ENCODE measurements at places on chromosomes 5 and 9.
A peak's percentile ranks its signal among the peaks of the same experiment; 100 is the strongest.

- DNase-seq, result no peak
Observed at GRCh38 chr5:126814721-126815404, 37.9 kb downstream of the LMNB1 start.

GRCh38 chr9:6212722-6213375 lies 2.8 kb upstream of the IL33 start:
- DNase-seq, result no peak

GRCh38 chr5:103458497-103459040 lies 104.0 kb downstream of the NUDT12 start:
- DNase-seq, result no peak

DNA sequence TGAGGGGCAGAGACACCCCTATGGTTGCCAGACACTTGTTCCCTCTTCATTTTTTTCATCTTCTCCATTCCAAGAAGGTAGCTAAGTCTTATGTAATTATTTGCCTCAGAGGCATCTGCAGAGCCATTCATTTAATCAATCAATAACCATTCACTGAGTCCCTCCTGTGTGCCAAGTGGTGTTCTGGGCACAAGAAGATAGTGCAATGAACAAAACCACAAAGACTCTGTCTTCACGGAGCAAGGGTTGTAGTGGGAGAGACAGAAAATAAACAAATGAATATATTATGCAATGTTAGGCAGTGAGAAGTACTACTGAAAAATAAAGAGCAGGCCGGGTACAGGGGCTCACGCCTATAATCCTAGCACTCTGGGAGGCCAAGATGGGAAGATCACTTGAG lies 41.4 kb upstream of the CTNNA1 start:
- no peak for DNase-seq

DNA sequence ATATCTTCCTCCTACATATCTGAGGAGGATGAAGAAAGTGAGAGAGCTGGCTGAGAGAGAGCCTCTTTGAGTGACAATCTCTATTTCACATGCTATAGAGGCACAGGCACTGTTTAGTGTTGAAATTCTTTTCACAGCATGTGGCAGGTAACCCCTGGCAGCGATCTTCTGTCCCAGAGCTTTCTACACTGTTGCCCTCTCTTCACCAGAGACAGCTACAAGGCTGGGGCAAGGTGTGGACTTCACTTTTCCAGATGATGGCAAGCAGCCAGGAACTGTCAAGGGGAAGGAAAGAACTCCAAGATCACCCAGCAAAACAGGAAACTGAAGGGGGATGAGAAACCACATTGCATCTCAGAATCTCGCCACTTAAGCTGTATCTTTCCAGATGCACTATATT lies 205.2 kb downstream of the CAAP1 start:
- no peak for DNase-seq

GRCh38 chr5:172453206-172453985 lies 929 bp downstream of the SH3PXD2B start:
- DNase-seq, result peak; percentile 64

All from SK-MEL-5 (cell line).